Uterus (tissue), 4 donors: ENCODE measurements at places on chromosomes 6 and 20. TPM values are rescaled to one million over a fixed set of nuclear protein-coding genes. Genes with fewer than 3 reads are reported as not detected.
A peak's percentile ranks its signal among the peaks of the same experiment; 100 is the strongest.

DNA sequence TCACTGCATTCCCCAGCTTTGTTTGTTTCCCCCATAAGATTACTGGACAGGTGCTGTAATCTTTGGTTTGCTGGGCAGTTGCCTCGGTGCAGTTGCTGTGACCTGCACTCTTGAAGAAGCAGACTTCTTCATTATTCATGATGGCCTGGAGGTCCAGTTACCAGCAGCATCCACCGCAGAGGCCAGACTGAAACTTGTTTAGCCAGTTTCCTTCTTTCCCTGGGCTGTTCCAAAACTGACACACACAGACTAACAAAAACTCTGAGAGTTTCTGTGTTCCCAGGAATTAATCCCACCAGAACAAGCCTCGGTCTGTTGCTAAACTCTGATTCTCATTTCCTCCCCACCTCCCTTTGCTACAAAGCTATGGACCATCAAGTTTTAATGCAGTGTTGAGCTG lies 144.1 kb downstream of the QRSL1 start:
- no peak overlapping the region for H3K4me3 ChIP-seq
- no peaks in the 10 kb centered on the region for H3K36me3 ChIP-seq
- DNase-seq = no peak
- H3K27ac ChIP-seq = no peak overlapping the region

The C20orf144 gene
- not detected for total RNA-seq

DNA sequence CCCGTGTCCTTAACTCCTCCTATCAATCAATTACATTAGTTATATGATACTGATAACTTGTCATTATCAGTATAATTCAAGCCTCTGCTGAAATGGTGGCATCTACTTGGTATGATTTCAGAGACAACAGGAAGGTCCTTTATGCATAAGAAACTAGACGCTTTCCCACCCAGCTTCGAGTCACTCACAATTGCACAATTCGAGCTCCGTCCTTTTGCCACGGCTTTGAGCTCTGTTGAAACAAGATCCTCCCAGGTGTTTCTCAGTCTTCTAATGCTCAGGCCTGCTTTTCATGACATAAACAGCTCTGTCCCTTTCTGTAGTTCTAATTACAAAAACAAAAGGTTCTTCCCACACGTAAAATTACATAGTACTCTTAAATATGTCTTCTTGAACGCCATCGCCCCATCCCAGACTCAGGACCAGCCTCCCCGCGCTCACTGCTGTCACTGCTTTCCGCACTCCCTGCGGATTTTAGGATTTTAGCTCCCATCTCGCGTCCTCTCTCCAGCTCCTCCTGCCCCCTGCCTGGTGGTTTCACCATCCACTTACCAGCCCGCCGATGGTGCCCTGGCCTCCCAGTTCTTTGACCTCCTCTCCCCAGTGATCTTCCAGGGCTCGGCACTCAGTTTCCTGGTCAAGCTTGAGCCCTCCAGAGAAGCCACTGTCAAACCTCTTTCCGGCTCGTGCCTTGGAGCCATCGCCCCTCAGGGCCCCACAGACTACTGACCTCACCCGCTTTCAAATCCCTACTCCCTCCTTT lies 23.2 kb upstream of the PNPLA1 start:
- no peak overlapping the region for H3K4me3 ChIP-seq
- H3K27me3 ChIP-seq = no peaks in the 10 kb centered on the region
- no peaks in the 10 kb centered on the region for H3K4me1 ChIP-seq
- no peaks in the 10 kb centered on the region for H3K36me3 ChIP-seq

The DDX39B gene
- 119 TPM for total RNA-seq

DNA sequence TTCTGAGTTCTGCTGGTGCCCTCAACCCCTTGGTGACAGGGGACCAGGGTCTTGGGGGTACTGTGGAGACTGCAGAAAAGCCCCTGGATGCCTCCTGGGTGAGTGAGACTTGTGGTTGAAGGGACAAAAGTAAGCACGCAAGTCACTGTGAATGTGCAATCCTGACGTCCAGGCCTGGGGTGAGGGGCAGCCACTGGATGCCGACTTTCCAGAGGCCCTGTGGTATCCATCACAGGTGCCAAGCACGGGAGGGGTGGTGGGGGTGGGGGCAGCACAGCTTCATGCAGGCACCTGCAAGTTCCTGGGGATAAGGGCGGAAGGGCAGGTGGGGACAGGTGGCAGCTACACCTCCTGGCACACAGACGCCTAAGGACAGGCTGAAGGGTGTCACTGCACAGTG lies 20.1 kb upstream of the UBE2V1 start:
- no peaks in the 10 kb centered on the region for H3K36me3 ChIP-seq
- no peak for DNase-seq
- H3K27me3 ChIP-seq = no peaks in the 10 kb centered on the region

DNA sequence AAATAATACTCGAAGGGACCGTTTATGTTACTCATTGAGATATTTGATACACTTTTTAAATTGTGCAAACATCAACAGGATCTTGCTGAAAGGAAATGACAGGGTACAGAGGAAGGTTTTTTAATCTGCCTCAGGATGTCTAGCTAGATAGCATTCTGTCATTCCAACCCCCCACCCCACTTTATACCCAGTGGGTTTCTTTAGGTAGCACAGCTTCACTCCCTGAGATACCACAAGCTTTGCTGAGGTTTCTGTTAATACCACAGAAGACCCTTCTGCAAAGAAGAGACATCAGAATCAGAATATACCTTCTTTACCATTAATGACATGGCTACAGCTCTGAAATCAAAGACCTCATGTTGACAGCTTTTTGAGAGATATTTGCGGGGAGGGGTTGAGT lies 1.3 kb downstream of the PHACTR2 start:
- H3K4me1 ChIP-seq = peaks cover 2% of the 10 kb centered on the region
- H3K27ac ChIP-seq = peak overlapping the region; percentile 89
- no peak for DNase-seq
- H3K27me3 ChIP-seq = no peaks in the 10 kb centered on the region
- H3K4me3 ChIP-seq = peak overlapping the region; percentile 72
- H3K36me3 ChIP-seq = no peaks in the 10 kb centered on the region

- H3K4me3 ChIP-seq = no peak overlapping the region
- H3K27ac ChIP-seq = no peak overlapping the region
- H3K27me3 ChIP-seq = no peaks in the 10 kb centered on the region
- no peak for DNase-seq
These were observed 547.7 kb upstream of the ID4 start for GRCh38 chr6:19289457-19289856.

GRCh38 chr20:16488616-16489015 lies 84.6 kb downstream of the KIF16B start:
- no peaks in the 10 kb centered on the region for H3K4me1 ChIP-seq
- H3K27ac ChIP-seq = no peak overlapping the region
- no peaks in the 10 kb centered on the region for H3K27me3 ChIP-seq
- H3K4me3 ChIP-seq = no peak overlapping the region

DNA sequence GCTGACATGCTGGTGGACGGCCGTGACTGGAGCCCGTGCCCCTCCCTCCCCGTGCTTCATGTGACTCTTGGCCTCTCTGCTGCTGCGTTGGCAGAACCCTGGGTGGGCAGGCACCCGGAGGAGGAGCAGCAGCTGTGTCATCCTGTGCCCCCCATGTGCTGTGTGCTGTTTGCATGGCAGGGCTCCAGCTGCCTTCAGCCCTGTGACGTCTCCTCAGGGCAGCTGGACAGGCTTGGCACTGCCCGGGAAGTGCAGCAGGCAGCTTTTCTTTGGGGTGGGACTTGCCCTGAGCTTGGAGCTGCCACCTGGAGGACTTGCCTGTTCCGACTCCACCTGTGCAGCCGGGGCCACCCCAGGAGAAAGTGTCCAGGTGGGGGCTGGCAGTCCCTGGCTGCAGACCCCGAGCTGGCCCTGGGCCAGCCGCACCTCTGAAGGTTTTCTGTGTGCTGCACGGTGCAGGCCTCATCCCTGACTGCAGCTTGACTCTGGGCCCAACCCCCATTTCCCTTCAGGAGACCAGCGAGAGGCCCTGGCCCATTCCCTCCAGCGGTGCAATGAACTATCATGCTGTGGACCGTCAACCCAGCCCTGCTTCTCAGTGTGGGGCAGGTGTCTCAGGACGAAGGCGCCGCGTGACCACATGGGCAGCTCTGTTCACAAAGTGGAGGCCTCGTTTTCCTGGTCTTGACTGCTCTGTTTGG lies 8.1 kb downstream of the NPBWR2 start:
- H3K4me1 ChIP-seq = no peaks in the 10 kb centered on the region
- no peak overlapping the region for H3K4me3 ChIP-seq
- H3K27ac ChIP-seq = no peak overlapping the region
- no peaks in the 10 kb centered on the region for H3K36me3 ChIP-seq
- no peak for DNase-seq
- H3K27me3 ChIP-seq = peaks cover 15% of the 10 kb centered on the region

The BHLHE23 gene
- not detected for total RNA-seq

DNA sequence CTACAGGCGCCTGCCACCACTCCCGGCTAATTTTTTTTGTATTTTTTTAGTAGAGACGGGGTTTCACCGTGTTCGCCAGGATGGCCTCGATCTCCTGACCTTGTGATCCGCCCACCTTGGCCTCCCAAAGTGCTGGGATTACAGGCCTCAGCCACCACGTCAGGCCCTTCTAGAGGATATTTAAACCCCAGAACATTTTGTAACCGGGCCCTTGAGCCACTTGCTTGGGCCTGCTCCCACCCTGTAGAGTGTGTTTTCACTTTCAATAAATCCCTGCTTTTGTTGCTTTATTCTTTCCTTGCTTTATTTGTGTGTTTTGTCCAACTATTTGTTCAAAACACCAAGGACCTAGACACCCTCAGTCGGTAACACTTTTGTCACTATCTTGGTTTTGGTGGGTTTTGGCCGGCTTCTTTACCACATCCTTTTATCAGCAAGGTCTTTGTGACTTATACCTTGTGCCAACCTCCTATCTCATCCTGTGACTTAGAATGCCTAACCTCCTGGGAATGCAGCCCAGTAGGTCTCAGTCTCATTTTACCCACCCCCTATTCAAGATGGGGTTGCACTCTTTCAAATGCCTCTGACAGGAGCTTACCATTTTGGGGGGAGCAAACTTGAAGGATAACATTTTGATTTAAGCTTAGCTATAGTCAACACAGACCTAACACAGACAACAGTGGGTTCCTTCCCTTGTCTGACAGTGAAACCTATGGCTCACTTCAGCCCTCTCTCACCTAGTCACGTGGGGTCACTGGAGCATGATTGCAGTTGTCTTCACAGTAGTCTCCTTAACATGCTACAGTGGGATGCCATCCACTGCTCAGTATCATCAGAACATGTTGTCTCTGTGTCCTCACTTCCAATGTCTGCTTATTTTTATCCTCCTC lies 27.9 kb upstream of the KIF6 start:
- H3K36me3 ChIP-seq = no peaks in the 10 kb centered on the region
- no peak overlapping the region for H3K4me3 ChIP-seq
- peak overlapping the region; percentile 65 for H3K27ac ChIP-seq

DNA sequence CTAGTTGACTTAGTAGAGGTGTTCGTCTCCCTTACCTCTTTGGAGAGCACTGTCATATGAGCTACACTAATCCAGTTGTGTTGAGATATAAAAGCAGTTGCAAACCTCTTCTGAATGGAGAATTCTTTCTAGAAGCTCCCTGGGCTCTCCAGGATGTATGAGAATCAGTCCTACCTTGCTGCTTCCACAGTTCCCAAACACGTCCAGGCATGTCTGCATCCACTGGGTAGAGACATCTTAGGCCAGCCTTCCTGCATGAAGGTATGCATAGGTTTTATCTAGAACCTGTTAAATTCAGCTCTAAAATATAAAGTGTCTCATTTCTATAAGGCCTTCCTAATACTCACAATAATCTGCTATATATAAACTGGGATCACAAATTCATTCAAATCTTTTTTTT lies 297.7 kb downstream of the CDC5L start:
- no peak for DNase-seq
- H3K4me1 ChIP-seq = no peaks in the 10 kb centered on the region
- H3K4me3 ChIP-seq = no peak overlapping the region
- no peak overlapping the region for H3K27ac ChIP-seq
- H3K36me3 ChIP-seq = no peaks in the 10 kb centered on the region

GRCh38 chr20:7601431-7601830 lies 338.8 kb downstream of the HAO1 start:
- no peak overlapping the region for H3K4me3 ChIP-seq
- H3K4me1 ChIP-seq = no peaks in the 10 kb centered on the region
- DNase-seq = no peak
- H3K27ac ChIP-seq = no peak overlapping the region
- H3K27me3 ChIP-seq = no peaks in the 10 kb centered on the region

DNA sequence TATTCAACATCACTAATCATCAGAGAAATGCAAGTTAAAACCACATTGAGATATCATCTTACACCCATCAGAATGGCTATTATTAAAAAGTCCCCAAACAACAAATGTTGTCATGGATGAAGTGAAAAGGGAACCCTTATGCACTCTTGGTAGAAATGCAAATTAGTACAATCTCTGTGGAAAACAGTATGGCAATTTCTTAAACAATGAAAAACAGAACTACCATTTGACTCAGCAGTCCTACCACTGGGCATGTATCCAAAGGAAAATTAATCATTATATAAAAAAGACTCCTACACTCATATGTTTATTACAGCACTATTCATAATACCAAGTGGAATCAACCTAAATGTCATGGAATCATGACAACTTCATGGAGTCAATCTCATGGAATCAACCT lies 611.3 kb upstream of the GJE1 start:
- no peak for DNase-seq
- no peaks in the 10 kb centered on the region for H3K27me3 ChIP-seq
- H3K4me1 ChIP-seq = no peaks in the 10 kb centered on the region
- no peaks in the 10 kb centered on the region for H3K36me3 ChIP-seq
- no peak overlapping the region for H3K27ac ChIP-seq
- no peak overlapping the region for H3K4me3 ChIP-seq

GRCh38 chr6:22579439-22579838 lies 10.1 kb downstream of the HDGFL1 start:
- no peaks in the 10 kb centered on the region for H3K36me3 ChIP-seq
- no peak overlapping the region for H3K27ac ChIP-seq
- no peak overlapping the region for H3K4me3 ChIP-seq
- no peaks in the 10 kb centered on the region for H3K27me3 ChIP-seq
- H3K4me1 ChIP-seq = no peaks in the 10 kb centered on the region

The HEY2 gene
- 9.3 TPM for total RNA-seq

The VWA7 gene
- total RNA-seq = 3.3 TPM

The ADGRB3 gene
- total RNA-seq = 6.4 TPM

GRCh38 chr6:90701926-90702325 lies 115.1 kb upstream of the MAP3K7 start:
- no peak for DNase-seq
- no peak overlapping the region for H3K4me3 ChIP-seq
- H3K4me1 ChIP-seq = no peaks in the 10 kb centered on the region
- no peaks in the 10 kb centered on the region for H3K27me3 ChIP-seq

GRCh38 chr6:29461021-29461814 lies 4.3 kb downstream of the OR2H1 start:
- H3K36me3 ChIP-seq = no peaks in the 10 kb centered on the region
- no peaks in the 10 kb centered on the region for H3K27me3 ChIP-seq
- no peaks in the 10 kb centered on the region for H3K4me1 ChIP-seq
- no peak overlapping the region for H3K27ac ChIP-seq

The NTSR1 gene
- total RNA-seq = not detected

DNA sequence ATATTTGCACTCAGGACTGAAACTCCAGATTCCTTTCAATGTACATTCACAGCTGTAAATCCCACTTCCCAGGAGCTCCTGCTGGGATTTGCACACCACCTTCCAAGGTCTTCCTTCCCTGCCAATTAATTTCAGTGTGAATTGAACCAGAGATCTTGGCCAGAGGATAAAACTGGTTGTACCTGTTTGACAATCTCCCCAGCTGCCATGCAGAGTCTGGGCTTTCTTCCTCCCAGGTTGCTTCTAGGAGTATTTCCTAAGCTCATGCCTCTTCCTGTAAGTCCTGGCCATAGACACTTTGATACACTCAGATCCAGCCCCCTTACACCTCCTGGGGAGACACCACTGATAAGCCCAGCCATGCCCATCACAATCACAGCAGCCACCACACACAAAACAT lies 15.6 kb downstream of the MAFB start:
- no peaks in the 10 kb centered on the region for H3K4me1 ChIP-seq
- no peak for DNase-seq
- no peak overlapping the region for H3K4me3 ChIP-seq
- H3K27me3 ChIP-seq = no peaks in the 10 kb centered on the region
